Suppressor macrophage treated with lipopolysaccharide for 4 hours (primary cell): ENCODE measurements at places on chromosomes 3 and 15.

DNA sequence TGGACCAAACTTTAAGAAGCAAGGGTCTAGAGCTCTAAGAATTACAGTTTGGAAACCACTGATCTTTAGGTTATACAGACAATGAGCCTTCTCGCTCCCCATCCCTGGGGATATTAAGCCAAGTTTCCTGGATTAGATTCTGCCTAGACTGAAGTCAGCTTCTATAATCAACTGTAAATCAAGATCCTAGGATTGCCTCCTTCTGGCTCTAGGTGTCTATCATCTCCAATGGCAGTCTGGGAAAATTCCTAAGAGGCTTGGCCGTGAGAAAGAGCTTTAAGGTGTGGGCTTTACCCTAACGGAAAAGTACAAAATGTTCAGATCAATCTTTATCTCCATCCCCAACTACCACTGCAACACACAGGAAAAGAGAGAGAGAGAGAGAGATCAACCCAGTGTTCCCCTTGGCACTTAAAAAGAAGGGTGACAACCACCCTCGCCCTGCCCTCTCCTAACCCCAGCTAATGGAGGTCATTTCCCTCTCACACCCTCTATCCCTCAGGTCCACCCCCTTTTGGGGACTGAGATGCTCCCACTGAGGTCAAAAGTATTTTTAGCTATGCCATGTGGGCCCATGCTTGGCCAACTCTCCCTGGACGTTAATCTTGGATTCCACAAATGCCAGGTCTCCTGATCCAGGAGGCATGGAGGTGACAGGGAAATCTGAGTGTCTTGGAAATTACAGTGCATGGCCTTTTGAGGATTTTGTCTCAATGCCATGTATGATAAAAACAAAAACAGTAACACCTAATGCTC lies 202.8 kb upstream of the BCL6 start:
- no peak for DNase-seq

- no peak for DNase-seq
Measured at GRCh38 chr3:143824735-143825385, 23.4 kb downstream of the SLC9A9 start.

GRCh38 chr3:88059380-88060170 lies 520 bp downstream of the ZNF654 start:
- DNase-seq, result peak; percentile 12

GRCh38 chr15:101092156-101092866 lies 159.5 kb downstream of the CHSY1 start:
- DNase-seq, result peak; percentile 82

GRCh38 chr3:60759439-60759838 lies 491.8 kb downstream of the FHIT start:
- DNase-seq, result peak; percentile 7

- no peak for DNase-seq
Measured at GRCh38 chr15:26888761-26889160, 21.9 kb downstream of the GABRA5 start.

DNA sequence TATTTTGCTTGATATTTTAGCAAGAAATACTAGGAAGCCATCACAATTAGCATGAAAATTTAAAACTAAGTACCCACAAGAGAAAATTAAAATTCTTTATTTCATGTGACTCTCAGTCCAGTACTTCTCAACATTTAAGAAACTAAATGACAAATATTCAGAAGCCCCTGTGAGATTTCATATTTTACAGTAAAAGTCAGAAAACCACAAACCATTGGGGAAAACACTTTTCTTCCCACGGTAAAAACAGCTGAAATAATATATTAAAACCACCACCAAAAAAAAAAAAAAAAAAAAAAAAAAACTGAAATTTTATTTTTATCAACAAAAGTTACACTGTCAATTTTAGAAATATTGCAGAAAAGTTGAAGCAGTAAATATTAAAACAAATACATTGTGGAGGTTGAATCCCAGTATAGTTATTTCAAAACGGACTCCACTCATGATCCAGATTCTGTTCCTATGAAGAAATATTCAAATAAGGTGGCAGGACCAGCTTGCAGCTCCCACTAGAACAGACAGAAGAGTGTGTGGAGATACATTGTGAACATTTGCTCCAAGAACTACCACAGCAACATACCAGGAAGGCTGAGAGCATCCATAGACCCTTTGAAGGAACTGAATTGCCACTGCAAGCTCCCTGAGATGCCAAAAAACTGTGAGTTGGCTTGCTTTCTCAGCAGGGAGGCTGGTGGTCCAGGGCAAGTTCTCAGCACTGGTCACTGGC lies 308.2 kb downstream of the CTNNB1 start:
- DNase-seq, result no peak

DNA sequence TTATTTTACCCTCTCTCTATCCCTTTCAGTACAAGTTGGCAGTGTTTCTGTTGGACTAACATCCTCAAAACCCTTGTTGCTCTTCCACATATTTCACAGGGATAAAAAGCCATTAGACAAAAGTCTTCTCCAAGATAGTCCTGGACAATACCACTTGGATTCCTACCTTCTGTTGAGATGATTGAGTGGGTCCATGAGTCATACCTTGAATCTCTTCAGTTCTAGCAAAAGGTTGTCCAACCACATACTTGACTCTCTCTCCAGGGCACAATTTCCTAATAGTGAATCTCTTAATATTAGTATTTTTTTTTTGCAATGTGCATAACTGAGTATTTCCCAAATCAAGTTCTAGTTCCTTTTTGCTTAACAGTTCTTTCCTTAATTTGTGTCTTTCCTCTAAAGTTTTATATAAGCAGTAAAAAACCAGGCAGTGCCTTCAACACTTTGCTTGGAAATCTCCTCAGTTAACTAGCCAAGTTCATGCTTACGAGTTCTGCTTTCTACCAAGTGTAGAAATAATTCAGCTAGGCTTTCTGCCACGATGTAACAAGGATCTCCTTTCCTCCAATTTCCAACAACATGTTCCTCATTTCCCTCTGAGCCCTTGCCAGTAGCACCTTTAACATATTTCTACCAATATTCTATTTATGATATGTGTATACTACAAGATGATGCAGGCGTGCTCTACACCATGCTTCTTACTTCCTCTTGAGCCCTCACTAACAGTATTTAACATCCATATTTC lies 68.3 kb upstream of the NEO1 start:
- DNase-seq, result no peak

GRCh38 chr15:62942428-62942827 lies 100.1 kb upstream of the TPM1 start:
- no peak for DNase-seq

GRCh38 chr15:25515633-25516032 lies 76.8 kb upstream of the UBE3A start:
- no peak for DNase-seq

- no peak for DNase-seq
Measured at GRCh38 chr3:114394551-114394950, 100.7 kb downstream of the TIGIT start.

DNA sequence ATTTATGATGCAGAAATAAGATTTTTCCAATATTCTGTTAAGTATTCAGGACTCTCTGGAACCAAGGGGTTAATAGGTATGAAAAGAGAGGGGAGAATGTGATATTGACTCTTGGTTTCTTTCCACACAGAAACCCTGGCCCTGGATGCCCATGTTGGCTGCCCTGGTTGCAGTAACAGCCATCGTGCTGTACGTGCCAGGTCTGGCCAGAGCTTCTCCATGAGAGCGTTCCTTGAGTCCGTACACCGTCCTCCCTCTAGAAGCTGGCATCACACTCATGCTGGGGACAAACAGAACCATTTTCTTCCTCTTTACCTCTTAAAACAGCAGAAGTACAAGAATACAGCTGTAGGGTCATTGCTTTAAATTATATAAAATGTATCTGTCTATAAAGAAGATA lies 81.1 kb upstream of the FLNB start:
- no peak for DNase-seq

- no peak for DNase-seq
Measured at GRCh38 chr3:168414149-168414548, 318.4 kb upstream of the GOLIM4 start.

DNA sequence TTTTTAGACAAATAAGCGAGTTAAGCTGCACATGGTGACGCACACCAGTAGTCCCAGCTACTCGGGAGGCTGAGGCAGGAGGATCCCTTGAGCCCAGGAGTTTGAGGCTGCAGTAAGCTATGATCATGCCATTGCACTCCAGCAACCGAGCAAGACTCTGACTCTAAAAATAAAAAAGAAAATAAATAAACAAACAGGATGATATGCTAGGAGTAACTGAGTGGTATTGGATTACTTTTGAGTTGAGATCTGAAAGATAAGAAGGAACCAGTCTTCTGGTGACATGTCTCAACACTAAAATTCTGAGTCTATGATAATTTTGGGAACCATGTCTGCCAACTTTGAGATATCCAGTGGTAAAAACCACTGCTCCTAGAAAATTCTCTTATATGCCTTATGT lies 109.1 kb upstream of the SKOR1 start:
- DNase-seq, result no peak

DNA sequence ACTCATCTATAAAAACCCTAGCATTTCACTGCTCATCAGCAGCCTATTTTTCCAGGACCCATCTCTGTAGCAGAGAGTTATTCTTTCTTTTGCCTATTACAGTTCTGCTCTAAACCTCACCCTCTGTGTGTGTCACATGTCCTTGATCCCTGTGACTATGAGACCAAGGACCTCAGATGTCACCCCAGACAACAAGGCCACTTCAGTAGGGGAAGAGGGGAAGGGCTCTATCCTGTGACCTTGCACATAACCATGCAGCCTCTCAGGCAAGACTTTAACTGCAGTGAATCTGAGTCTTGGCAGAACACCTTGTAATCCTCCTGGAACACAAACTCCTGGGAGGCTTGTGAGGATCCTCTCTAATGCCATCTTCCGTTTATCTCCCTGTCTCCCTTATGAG lies 4.4 kb upstream of the ZNF589 start:
- DNase-seq, result peak; percentile 53

- DNase-seq, result no peak
Measured at GRCh38 chr3:32045091-32045915, 61.1 kb upstream of the GPD1L start.

GRCh38 chr15:86493884-86494283 lies 414.2 kb downstream of the AGBL1 start:
- no peak for DNase-seq

- DNase-seq, result no peak
Measured at GRCh38 chr3:108125550-108126071, 34.8 kb upstream of the CD47 start.

GRCh38 chr3:124761935-124762660 lies 31.8 kb downstream of the UMPS start:
- DNase-seq, result peak; percentile 32

GRCh38 chr3:141112686-141113297 lies 61.6 kb downstream of the SPSB4 start:
- no peak for DNase-seq

GRCh38 chr3:184414418-184415202 lies 34.8 kb downstream of the CHRD start:
- no peak for DNase-seq

GRCh38 chr3:106347350-106347749 lies 478.5 kb upstream of the CBLB start:
- no peak for DNase-seq

- no peak for DNase-seq
Measured at GRCh38 chr3:38497031-38497430, 891 bp downstream of the EXOG start.

- no peak for DNase-seq
Measured at GRCh38 chr15:37079726-37080125, 20.6 kb downstream of the MEIS2 start.

GRCh38 chr3:178393824-178394223 lies 142.4 kb upstream of the KCNMB2 start:
- DNase-seq, result no peak

DNA sequence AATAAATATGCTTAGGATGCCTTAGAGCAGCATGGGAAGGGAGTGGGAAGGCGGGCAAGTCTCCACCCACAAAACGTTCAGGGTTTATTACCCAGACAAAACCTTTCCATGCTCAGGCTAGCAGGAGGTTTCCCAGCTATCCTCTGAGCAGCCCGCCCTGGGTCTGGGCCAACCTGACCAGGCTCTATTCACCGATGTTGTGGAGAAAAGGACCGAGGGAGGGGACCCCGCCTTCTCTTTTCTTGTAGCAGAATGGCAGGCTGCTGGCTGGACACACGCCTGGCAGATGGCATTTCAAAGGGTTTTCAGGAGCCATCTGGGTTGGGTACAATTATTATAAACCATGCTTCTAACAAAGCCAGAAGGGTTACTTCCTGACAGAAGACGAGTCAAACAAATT lies 540.9 kb downstream of the MAGI1 start:
- DNase-seq, result no peak

- peak; percentile 72 for DNase-seq
Measured at GRCh38 chr3:172538368-172539151, 15.3 kb upstream of the TNFSF10 start.

GRCh38 chr15:93861956-93862741 lies 369.2 kb upstream of the MCTP2 start:
- DNase-seq, result peak; percentile 47

DNA sequence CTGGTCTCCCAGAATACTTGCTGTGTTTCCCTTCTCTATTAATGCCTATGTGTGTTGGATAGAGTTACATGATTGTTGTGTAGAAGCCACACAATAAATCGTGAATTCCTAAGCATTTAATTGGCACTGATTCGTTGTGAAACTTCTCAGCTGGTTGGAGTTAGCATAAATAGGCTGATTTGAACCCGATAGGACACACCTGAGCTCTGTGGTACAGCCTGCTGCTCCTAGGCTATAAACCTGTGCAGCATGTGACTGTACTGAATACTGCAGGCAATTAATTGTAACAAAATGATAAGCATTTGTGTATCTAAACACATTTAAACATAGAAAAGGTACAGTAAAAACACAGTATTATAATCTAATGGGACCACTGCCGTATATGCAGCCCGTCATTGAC lies 4.9 kb downstream of the ACAD11 start:
- no peak for DNase-seq

DNA sequence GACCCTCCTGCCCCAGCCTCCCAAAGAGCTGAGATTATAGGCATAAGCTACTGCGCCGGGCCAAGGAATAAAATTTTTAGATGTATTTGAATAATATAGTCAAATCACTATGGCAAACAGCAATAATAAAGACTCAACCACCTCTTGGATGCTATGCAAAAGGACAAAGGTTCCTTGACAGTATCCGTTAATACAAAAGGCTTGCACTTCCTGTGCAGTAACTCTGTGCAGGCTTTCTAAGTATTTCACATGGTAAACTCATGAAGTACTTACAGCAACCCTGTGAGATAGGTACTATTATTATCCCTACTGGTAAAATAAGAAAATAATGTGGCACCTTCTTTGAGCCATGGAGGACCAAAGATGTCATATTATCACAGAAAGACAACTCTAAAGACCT lies 86.8 kb downstream of the SHQ1 start:
- DNase-seq, result no peak
